ENCODE measurements at places on chromosomes 1 and 21.

DNA sequence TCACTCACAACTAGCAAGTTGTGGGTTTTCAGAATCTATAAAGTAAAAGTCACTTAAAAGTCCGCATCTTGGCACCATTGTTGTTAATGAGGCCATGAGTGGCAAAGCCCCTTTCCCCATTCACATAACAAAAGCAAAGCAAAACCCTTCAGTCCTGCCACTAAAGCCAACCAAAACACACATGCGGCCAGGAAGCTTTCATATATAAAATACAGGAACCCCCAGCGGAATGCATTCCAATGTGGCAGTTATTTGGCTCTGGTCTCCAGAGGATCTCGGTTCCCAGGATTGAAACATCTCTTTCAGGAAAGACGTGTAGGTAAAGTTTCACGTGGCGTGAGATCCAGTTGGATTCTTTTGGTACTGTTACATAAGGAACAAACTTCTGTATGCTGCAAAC is 2.5 kb upstream of the LBR start:
- DNase-seq = no peak

DNA sequence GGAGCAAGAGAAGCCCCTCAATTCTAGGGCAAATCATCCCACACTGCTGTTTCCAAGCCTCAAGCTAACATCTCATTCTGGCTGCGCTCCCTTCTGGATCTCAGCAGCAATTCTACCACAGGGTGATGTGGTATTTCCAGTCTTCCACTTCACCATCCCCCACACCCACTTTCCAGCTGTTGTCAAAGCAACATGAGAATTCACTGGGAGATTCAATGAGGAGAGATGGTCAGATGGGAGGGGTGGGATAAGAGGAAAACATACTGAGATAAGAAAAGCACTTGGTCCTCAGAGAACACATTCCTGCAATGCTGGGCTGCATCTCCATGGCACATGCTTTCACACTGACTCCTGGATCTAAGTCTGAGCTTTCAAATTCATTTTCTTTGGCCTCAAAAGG is 47.3 kb upstream of the LRRC52 start:
- DNase-seq = no peak

GRCh38 chr1:238139713-238140112 is 249.0 kb upstream of the ZP4 start:
- no peak for DNase-seq

DNA sequence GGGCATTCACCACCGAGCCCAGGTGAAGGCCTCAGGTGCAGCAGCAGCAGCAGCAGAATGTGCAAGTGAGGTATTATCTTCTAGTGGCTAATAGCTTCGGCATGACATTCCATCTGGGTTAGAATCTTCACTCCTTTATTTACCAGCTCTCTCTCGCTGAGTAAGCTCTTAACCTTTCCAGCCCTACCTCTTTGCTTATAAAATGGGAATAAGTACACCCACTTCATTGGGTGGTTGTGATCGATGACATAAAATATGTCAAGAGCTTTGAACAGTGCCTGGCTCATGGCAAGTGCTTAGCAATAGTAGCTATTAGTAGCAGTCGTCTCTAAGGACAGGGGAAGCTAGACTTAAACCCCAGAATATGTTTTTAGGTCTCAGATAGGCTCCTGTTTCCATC is 149.5 kb downstream of the NOS1AP start:
- no peak for DNase-seq
